Suppressor macrophage treated with lipopolysaccharide for 4 hours (primary cell): ENCODE measurements at places on chromosomes 6 and 20.

- no peak for DNase-seq
These were observed 16.7 kb downstream of the PDRG1 start for GRCh38 chr20:31934968-31935764.

DNA sequence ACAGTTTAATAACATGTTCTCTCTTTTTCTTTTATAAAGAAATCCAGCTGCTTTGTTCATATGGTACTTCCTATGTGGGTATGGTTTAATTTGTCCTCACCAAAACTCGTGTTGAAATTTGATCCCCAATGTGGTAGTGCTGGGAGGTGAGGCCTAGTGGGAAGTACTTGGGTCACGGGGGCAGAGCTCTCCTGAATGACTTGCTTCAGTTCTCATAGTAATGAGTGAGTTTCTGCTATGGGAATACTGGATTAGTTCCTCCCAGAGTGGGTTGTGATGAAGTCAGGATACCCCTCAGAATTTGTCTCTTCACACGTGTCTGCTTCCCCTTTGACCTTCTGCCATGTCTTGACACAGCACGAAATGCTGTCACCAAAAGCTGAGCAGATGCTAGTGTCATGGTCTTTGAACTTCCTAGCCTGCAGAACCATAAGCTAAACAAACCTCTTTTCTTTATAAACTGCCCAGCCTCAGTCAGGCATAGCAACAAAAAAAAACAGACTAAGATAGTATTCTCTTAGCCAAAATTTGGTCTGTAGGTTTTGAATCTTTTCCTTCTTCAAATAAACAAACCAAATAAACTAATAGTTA, 87.8 kb upstream of the HS3ST5 start:
- DNase-seq = no peak

- DNase-seq = peak; percentile 44
These were observed 1.7 kb upstream of the FAM50B start for GRCh38 chr6:3847521-3847920.

DNA sequence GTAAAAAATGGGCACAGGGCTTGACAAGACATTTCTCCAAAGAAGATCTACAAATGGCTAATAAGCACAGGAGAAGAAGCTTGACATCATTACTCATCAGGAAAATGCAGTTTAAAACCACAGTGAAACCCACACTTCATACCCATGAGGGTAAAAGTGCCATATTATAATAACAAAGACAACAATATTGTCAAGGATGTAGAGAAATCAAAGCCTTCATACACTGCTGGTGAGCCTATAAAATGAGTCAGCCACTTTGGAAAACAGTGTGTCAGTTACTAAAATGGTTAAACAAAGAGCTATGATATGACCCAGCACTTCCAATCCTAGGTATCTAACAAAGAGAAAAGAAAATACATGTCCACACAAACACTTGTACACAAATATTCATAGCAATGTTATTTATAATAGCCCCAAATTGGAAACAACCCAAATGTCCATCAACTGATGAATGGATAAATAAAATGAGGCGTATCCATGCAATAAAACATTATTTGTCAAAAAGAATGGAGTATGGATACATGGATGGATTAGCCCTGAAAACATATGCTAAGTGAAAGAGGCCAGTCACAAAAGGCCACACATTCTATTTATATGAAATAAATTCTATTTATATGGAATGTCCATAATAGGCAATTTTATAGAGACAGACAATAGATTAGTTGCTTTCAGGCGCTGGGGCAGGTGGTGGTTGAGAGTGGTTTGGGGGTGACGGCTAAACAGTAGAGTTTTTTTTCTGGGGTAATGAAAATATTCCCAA, 11.5 kb upstream of the IL20RA start:
- DNase-seq = no peak

DNA sequence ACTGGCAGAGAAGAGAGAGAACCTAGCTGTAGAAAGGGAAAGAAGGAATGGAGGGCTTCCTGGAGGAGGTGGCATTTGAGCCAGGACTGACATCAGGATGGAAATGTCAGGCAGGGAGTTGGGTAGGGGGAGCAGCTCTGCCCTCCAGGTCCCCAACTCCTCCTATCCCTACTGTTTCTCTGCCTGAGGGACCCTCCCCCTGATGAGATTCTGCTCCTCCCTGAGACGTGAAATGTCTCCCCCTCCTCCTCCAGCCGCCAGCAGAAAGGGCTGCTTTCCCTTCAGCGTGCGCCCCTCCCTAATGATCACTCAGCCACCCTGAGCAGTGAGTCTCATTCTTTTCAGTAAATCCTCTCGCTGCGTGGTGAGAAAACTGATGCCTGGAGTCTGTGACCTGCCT, 40.6 kb downstream of the HLA-DPB1 start:
- no peak for DNase-seq

GRCh38 chr6:169421586-169422264, 168.1 kb upstream of the THBS2 start:
- DNase-seq = no peak

GRCh38 chr20:44264287-44264686, 17.2 kb downstream of the GDAP1L1 start:
- DNase-seq = no peak

DNA sequence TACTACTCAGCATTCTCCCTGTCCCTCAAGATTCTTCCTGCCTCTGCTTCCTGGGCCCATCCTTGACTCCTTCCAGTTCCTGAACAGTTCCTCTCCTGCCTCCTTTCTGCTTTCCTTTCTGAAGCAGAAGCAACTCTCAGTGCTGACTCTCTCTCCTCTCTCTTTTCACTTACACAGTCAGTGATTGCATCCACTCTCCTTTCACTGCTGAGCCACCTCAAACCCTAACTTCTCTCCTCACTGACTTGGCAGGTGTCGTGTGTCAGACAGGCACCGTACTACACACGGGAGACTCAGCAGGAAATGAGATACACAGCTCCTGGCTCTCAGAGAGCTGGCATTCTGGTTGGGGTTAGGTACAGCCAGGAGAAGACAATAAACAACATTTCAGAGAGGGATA, 5.6 kb downstream of the ABHD16A start:
- no peak for DNase-seq

GRCh38 chr6:158697811-158698210, 48.0 kb downstream of the SYTL3 start:
- no peak for DNase-seq

DNA sequence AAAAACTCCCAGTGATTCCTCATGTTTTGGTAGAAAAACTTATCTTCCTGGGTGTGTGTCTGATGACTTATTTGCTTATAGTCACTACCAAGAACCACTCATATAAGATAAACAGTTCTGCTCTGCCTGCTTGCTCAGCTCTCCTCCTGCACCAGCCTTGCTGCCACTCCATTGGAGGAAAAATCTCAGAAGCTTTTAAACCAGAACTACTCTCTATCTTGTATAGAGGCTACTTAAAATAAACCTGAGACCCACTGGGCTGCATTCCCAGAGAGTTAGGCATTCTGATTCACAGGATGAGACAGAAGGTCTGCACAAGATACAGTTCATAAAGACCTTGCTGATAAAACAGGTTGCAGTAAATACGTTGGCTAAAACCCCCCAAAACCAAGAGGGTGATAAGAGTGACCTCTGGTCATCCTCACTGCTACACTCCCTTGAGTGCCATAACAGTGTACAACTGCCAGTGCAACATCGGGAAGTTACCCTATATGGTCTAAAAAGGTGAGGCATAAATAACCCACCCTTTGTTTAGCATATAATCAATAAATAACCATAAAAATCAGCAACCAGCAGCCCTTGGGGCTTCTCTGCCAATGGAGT, 728.3 kb downstream of the EPHA7 start:
- DNase-seq = no peak

GRCh38 chr6:93021235-93021915, 398.0 kb downstream of the EPHA7 start:
- DNase-seq = no peak

- DNase-seq = no peak
These were observed 33.7 kb downstream of the CYP24A1 start for GRCh38 chr20:54140067-54140466.

- no peak for DNase-seq
These were observed 128.8 kb downstream of the PHACTR1 start for GRCh38 chr6:12845224-12846004.

- peak; percentile 76 for DNase-seq
These were observed 233.1 kb upstream of the ZNF217 start for GRCh38 chr20:53826597-53827291.

DNA sequence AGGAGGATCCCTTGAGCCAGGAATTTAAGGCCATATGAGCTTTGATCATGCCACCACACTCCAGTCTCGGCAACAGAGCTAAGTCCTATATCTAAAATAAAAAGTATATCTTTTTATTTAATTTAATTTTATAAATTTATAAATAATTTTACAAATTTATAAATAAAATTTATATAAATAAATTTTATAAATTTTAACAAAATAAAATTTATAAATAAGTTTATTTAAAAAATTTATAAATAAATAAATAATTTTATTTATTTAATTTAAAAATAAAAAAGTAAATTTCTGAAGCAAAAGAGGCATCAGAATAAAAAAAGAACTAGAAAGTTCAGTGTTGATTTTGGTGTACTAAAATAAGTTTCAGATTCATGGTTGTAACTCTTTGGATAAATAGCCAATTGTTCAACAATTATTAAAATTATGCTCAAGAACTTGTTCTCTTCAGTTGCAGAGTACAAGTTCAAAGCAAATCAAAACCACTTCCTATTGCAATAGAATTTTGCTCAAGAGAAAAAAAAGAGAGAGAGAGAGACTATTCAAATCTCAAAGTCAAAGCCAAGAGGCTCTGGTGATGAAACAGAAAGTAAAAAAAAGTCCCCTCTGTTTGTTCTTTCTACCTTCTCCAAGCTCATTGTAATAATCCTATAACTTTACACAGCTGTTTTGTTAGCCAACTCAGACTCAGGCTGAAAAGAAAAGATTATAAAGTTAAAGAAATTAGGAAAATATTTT, 547.5 kb upstream of the ADGRB3 start:
- DNase-seq = no peak

GRCh38 chr6:48449002-48449401, 338.0 kb upstream of the PTCHD4 start:
- DNase-seq = no peak

- DNase-seq = peak; percentile 71
These were observed 34.6 kb downstream of the REPS1 start for GRCh38 chr6:138953451-138953850.

- peak; percentile 12 for DNase-seq
These were observed 1.0 kb downstream of the GMEB2 start for GRCh38 chr20:63625771-63626423.

DNA sequence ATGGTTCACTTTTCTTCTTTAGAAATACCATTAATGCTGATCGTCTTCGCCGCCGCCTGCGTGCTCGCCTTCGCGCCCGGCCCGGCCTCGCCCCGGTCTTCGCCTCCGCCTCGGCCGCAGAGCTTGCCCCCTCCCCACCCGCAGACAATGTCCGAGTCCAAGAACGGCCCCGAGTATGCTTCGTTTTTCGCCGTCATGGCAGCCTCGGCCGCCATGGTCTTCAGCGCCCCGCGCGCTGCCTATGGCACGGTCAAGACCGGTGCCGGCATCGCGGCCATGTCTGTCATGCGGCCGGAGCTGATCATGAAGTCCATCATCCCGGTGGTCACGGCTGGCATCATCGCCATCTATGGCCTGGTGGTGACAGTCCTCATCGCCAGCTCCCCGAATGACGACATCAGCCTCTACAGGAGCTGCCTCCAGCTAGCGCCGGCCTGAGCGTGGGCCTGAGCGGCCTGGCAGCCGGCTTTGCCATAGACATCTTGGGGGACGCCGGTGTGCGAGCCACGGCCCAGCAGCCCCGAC, 4.8 kb upstream of the PRPH2 start:
- peak; percentile 18 for DNase-seq

GRCh38 chr20:40282941-40283340, 406.1 kb downstream of the MAFB start:
- DNase-seq = no peak

GRCh38 chr6:42555477-42556457, 8.1 kb upstream of the UBR2 start:
- DNase-seq = no peak

- no peak for DNase-seq
These were observed 20.5 kb downstream of the UBE2V1 start for GRCh38 chr20:50092436-50092835.

- DNase-seq = peak; percentile 79
These were observed 60.4 kb downstream of the SRC start for GRCh38 chr20:37406010-37406998.

- no peak for DNase-seq
These were observed at the start of gene HSPA12B for GRCh38 chr20:3732327-3733118. HSPA12B (plus strand) TSS chr20:3732685; CDS start chr20:3738675, 5,990 bp downstream.

DNA sequence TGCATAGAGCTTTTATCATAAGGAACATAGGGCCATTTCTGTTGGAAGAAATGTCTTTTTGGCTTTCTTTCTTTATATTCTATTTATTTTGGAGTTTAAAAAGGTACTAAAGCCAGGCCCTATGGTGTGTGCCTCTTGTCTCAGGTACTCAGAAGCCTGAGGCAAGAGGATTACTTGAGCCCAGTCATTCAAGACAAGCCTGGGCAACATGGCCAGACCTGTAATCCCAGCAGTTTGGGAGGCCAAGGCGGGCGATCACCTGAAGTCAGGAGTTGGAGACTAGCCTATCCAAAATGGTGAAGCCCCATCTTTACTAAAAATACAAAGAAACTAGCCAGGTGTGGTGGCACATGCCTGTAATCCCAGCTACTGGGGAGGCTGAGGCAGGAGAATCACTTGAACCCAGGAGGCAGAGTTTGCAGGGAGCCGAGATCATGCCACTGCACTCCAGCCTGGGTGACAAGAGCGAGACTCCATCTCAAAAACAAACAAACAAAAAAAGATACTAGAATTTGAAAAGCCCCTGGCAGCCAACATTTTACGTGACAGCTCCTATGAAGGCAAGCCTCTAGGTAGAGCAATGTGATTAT, 80.0 kb downstream of the CBFA2T2 start:
- DNase-seq = no peak

GRCh38 chr6:134080171-134080795, 27.9 kb upstream of the SLC2A12 start:
- DNase-seq = no peak

DNA sequence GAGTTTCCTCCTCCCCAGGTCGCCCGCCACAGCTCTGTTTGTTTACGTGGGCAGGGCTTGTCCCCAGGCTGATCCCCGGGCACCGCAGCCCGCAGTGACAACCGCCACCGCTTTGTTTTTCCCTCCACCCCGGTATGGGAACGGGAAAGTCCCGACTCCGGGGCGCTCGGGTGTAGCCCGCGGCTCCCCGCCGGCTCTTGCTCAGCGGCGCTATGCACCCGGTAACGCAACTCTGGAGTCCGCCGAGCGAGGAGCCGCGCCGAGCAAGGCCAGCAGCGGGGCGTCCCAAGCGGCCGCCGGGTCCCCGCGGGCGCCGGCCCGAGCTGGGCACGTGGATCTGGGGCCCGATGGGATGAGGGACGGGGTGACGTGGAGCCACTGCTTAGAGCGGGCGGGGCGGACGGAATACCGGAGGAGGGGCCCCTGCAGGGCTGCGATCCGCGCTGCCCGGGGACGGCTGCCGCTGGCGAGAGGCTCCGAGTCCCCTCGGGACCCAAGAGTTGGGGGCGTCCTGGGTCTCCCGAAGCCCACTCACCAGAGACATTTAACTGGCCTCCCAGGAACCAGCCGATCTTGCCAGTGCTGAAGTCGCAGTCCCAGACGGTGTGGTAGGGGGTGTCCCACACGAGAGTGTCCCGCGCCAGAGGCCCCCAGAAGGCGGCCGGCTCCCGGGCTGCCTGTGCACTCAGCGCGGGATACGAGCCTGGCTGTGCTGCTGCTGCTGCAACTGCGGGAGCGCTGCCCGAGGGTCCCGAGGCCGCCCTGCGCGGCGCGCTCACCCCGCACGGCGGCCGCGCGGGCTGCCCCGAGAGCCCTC, 497 bp downstream of the ACSS1 start:
- peak; percentile 72 for DNase-seq
